ENCODE measurements at places on chromosomes 2 and 18. TPM values are rescaled to one million over a fixed set of nuclear protein-coding genes. Genes with fewer than 3 reads are reported as not detected.

DNA sequence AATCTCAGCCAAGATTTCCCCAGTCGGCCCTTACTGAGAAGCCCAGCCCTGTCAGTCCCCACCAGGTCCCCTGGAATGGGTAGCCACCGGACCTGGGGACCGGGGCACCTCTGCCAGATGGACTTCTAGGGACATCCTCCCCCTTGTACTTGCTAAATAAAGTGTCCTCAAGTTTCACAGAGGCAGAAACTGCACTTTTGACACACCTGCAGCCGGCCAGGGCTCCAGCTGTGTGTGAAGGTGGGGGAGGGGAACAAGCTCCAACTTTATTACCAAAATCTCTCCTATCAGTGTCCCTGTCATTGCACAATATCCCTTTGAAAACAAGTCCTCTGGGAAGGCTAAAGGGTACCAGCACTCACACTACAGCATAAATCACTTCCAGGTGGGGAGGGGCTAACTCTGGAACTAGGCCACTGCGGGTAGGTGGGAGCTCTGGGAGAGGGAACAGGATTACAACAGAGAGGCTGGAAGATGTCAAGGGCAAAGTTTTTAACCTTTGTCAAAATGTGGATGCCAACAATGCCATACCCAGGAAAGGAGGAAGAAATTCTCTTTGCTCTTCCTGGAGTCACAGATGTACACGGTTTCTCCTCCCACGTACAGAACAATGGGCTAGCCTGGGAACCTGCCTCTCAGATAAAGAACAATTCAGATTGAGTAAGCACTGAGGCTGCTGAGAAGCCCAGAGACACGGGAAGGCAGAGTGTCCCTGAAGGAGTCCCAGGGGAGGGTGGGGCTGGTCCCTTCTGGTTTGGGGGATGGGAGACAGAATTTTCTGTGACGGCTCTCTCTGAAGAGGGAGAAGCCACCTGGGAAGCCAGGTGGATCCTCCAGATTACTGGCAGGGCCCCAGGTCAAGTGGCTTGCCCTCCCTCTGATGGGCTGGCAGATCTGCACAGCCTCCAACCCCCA is 11.0 kb downstream of the SDC1 start:
- DNase-seq: no peak

Gene NPHP1
- polyA plus RNA-seq: 6.0 TPM

DNA sequence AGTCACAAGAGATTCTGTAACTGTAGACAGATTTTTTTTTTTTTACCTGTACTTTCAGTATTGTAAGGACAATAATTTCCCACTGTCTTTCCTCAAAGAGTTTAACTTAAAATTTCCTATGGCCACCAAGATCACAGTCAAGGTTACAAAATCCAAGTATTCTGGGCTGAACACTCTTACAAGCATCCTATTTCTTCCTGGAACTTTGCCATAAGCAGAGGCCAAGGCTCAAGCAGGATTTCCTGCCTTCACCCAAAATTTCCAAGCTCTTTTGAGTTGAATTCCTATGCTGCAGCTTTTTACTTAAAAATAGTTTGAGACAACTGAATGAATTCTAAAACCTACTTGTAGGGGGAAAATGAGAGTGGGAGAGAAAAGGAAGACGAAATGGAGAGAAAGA is 299.4 kb downstream of the ZNF516 start:
- DNase-seq: peak; percentile 45

- no peak for DNase-seq
Observed at GRCh38 chr2:172597176-172597842, 41.4 kb downstream of the PDK1 start.

Gene PRKAG3
- polyA plus RNA-seq: not detected

- no peak for DNase-seq
Observed at GRCh38 chr2:224690868-224691267, 25.3 kb downstream of the CCDC195 start.

Gene CHST9
- 2.9 TPM for polyA plus RNA-seq

Gene EMILIN2
- 13.5 TPM for polyA plus RNA-seq

Gene PIKFYVE
- 8.4 TPM for polyA plus RNA-seq

GRCh38 chr2:85735691-85736090 is 18.1 kb upstream of the ATOH8 start:
- no peak for DNase-seq

- no peak for DNase-seq
Observed at GRCh38 chr2:61670591-61671501, 132.7 kb upstream of the XPO1 start.

Gene SLC14A1
- 0.31 TPM for polyA plus RNA-seq

Gene PMAIP1
- polyA plus RNA-seq: 4.4 TPM

Gene ANTXR1
- 13.4 TPM for polyA plus RNA-seq

Gene ACKR3
- 6.8 TPM for polyA plus RNA-seq

Gene IL36B
- polyA plus RNA-seq: 0.05 TPM

GRCh38 chr2:19793132-19793750 is 108.5 kb downstream of the TTC32 start:
- no peak for DNase-seq

DNA sequence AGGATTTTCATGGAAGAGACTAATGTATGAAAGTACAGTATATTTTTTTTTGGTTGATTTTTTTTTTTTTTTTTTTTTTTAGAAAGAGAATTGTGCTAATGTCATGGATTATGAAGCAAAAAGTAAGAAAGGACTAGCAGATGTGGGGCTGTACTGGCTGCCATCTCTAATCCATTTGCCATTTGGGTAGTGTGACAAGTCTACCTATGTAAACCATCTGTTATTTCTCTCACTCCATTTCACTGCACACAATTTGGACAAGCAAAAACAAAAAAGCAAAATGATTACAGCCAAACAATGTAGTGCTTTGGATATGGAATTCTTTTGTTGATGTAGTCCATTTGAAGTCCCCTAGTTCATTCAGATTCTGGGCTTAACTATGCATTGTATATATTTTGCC is 1355.4 kb downstream of the LRP1B start:
- no peak for DNase-seq

DNA sequence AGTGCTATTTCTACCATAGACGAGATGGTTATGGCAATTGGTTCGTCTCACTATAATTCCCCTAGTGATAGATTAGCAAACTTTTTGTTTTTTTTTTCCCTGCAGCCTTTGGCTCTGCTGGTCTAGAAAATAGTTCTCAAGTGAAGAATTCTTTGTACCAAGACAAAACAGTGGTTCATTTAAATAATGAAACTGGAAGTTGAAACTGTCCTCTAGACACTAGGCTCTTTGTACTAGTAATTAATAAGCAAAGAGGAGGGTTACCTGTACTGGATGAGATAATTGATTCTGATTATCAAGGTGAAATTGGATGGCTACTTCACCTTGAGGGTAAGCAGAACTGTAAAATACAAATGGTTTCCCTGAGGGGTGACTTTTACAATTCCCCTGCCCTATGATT is 156.9 kb upstream of the DCC start:
- no peak for DNase-seq

Gene PRSS56
- polyA plus RNA-seq: not detected

DNA sequence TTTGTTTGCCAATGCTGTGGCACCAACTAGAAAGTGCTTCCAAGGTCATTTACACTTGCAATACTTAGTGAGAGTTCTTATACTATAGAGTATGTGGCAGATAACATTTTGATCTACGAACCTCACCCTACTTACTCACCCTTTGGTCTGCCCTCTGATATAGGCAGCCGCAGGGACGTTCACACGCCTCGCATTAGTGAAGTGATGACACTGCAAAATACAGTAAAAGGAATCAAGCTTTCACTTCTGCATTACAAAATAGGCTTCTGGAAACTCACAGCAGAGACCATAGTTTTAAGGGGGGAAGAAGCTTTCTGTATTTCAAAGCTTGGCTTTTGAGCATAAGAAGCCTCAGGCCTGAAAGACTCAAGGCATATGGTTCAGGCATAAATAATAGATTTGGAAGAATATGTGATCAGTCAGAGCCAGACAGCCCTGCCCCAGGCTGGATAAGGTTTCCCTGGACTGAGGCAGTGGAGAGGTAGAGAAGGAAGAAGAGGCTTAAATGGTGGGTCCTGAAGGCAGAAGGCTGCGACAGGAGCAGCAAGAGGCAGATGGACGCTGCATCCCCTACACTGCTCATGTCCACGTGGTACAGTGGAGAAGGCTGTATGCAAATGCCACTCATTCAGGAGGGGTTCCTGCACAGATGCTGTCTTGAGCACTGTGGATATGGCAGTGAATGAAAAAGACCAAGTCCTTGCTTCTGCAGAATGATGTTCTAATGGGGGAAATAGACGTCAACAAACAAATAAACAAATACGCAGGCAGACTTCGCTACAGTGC is 63.1 kb downstream of the FECH start:
- DNase-seq: no peak

DNA sequence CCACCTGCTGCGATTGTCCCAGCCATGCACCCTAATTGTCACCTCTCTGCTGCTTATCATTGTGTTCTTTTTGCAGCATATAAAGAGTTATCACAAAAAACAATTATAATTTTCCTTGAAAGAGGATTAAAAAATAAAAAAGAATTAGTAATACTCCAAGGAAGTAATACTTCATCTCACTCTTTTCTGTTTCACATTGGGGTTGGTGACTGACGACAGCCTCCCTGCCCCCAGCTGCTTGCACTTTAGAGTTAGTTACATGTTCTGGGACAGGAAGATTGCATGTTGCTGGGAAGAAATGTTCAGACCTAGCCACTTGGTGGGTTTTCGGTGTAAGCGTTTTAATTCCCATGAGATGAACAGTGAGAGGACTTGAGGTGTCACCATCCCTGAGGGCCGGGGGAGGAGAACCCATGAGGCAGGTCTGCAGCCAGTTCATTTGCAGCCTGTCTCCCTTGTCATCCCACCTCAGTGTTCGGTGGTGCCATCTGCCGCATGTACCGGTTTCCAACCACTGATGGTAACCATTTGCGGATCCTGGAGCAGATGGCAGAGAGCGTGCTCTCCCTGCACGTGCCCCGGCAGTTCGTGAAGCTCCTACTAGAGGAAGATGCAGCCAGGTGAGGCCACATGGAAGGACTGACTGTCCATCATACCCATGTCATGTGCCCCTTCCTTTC is 69.1 kb downstream of the COA5 start:
- DNase-seq: no peak

Gene COLEC12
- 16.0 TPM for polyA plus RNA-seq

Gene GALR1
- polyA plus RNA-seq: under 0.01 TPM

DNA sequence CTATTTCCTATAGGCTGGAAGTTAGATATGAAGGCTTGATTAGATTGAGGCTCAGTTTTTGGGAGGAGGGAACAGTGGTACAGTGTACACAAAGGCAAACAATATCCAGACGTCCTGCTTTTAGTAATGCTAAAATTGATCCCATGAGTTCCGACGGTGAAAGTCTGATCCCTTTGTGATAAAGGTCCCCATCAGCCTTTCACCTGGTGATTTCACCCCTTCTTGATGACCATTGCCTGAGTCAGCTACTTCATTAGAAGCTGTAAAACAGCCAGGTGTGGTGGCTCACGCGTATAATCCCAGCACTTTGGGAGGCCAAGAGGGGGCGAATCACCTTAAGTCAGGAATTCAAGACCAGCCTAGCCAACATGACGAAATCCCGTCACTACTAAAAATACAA is 29.7 kb downstream of the TWSG1 start:
- no peak for DNase-seq

Gene PROKR1
- polyA plus RNA-seq: 0.01 TPM

Gene CCBE1
- 3.4 TPM for polyA plus RNA-seq

Gene NMUR1
- polyA plus RNA-seq: 0.72 TPM

GRCh38 chr18:54392543-54393023 is 34.9 kb downstream of the C18orf54 start:
- DNase-seq: peak; percentile 77

DNA sequence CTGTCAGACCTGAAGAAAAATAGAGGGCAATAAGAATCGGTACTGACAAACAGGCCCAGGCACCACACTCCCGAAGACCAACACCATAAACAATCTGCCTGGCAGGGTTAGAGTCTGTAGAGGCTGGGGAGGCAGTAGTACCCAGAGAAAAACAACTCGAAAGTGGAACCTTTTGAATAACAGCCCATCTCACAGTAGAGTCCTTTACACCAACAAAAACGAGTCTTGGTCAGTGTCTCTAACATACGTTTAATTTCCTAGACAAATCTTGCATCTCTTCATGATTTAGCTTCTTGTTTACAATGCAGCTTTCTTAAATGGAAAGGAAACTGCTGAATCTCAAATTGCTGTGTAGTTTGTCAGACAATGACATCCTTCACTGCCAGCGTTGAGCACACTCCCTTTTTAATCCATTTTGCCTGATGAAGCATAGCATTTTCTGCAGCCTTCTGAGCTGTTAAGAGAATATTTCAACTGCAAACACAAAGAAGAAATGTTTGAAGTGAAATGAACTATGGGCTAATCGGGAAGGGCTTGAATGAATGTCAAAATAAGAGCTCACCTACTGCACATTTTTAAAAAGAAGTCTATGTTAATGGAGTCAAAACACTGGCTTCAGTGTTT is 73.1 kb upstream of the DSG1 start:
- DNase-seq: peak; percentile 52

GRCh38 chr2:113198048-113198789 is 24.4 kb downstream of the PSD4 start:
- DNase-seq: no peak

DNA sequence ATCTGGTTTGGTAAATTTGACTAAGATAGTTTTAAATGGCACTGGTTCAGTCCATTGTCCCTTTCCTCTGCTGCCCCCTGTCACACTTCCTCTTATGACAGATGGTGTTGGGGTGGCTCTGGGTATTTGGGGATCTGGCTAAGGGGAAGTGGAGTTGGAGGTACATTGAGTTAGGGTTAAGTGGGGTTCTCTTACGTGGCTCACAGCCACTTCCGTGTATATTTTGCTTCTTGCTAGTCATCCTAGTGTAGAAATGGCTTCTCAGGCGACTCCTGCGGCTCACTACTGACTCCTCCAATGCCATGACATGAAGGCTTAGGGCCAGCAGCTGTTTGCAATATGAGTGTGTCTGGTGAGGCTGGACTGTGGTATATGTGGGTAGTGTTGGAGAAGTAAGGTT is 187.0 kb downstream of the HAUS1 start:
- DNase-seq: no peak

DNA sequence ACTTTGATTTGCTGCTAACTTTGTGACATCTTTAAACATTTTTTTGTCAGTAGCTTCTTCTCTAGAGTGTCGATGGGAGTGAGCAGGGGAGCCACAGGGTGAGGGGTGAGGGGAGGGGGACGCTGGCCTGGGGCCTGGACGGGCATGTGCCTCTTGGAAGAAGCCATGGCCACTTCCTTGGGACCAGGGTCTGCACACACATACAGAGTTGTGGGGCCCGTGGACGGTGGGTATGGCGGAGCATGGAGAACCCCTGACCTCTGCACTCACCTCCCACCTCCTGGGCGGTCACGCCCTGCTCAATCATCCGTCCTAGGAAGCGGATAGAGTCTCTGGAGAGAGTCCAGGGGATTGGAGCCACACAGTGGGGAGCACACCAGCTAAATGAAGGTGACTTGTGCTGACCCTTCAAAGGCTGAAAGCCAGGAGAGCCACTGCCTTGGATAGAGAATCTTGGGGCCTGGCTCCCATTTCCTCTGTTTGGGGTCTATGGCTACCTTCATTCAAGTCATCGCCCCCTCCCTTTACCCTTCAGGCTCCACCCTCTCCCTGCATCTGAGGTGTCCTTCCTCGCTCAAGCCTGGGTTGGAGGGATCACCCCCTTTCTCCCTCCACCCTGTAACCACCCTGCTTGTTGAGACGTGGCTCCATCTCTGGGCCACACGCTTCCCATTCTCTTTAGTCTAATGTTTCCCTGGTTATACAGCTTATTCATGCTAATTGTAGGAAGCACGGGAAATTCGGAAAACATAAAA is 63.9 kb upstream of the HAAO start:
- DNase-seq: no peak

Gene CD8B2
- not detected for polyA plus RNA-seq

Gene FRZB
- 0.19 TPM for polyA plus RNA-seq

GRCh38 chr2:72579591-72580180 is 246.1 kb downstream of the EXOC6B start:
- no peak for DNase-seq

Gene MYOM1
- 0.61 TPM for polyA plus RNA-seq

GRCh38 chr2:119659601-119660342 is 19.2 kb upstream of the TMEM177 start:
- peak; percentile 55 for DNase-seq

Gene LBX2
- polyA plus RNA-seq: 0.83 TPM

All from lung (tissue), 17 donors.